Fibroblast of skin of left biceps (primary cell): ENCODE measurements at places on chromosomes 5 and 9.
A peak's percentile ranks its signal among the peaks of the same experiment; 100 is the strongest.

- DNase-seq = peak; percentile 49
These were observed 23.4 kb downstream of the PAM start for GRCh38 chr5:102778478-102778877.

DNA sequence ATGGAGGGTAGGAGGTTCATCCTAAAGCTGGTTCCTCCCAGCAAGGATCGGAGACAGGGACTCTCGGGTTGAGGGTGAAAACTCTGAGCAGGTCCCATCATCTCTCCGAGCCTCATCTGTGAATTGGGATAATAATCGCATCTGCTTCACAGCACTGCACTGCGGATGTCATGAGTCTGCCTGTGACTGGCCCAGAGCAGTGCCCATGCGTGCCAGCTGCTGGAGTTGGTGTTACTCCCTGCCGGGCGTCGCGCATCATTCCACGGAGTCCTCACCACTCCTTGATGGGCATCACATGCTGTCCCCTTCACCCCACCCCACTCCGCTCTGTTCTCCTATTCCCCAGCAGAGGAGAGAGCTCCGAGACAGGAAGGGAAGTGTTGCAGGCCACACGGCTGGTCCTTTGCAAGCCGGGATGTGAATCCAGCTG lies 35.1 kb upstream of the ORM1 start:
- no peak for DNase-seq

- no peak for DNase-seq
These were observed 9.1 kb downstream of the IL31RA start for GRCh38 chr5:55860288-55860687.

- no peak for DNase-seq
These were observed 15.2 kb downstream of the ERP44 start for GRCh38 chr9:100083448-100084127.

DNA sequence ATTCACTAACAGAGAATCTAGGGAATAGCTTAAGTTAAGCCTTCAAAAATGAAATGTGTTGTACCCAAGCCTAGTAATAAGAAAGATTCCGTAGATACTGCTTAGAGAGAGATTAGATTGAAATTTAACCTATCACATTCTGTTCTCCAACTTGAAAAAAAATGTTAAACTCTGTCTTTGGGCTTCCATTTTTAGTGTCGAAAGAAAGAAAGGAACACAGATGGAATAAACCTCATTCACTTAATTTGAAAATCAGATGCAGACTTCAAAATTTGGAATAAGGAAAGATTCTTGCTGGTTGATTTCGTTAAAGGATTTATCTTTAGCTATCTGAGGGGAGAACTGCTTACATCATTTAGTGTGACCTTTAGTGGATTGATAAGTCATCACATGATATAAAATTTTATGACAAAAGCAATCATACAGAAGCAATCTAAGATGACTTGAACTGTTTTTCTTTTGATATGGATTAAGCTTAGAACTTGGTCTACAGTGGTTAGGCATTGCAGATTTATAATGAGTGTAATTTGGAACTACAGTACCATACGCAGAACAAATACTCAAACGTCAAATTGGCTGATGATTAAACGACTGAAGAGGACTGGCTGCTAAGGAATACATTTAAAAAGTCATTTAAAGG lies 128.5 kb downstream of the GLIS3 start:
- DNase-seq = no peak

- no peak for DNase-seq
These were observed 48.9 kb downstream of the DAB2IP start for GRCh38 chr9:121700165-121700831.

DNA sequence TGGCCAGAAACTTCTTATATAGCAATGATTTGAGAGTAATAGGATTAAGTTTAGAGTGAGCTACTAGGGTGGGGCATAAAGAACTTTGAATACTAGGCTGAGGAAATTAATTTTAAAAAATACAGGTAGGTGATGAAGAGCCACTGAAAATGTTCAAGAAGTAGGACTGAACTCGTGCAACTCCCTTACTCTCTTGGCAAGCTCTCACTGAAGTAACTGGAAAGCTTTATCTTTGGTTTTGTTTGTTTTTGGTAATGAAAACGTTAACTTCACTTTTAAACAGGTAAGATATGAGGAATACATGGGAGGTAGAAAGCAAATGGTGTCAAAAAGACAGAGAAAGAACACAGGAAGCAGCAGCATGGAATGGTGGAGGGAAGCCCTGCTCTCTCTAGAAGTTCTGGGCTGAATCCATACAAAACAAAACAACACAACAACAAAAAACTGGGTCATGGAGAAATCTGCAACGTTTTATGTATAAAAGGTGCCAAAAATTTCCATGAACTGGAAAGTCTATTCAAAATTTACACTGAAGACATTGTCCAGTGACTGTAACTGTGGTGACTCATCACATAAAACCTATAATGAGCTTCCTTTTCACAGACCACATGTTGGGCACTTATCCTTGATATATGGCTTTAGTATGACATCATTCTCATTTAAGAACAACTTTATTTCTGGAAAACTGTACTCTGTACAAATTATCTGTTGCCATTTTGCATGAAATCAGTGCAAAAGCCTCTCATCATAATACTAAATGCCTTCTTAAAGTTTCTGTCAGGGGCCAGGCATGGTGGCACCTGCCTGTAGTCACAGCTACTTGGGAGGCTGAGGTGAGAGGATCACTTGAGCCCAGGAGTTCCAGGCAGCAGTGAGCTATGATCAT lies 91.2 kb upstream of the CHD1 start:
- DNase-seq = peak; percentile 69

DNA sequence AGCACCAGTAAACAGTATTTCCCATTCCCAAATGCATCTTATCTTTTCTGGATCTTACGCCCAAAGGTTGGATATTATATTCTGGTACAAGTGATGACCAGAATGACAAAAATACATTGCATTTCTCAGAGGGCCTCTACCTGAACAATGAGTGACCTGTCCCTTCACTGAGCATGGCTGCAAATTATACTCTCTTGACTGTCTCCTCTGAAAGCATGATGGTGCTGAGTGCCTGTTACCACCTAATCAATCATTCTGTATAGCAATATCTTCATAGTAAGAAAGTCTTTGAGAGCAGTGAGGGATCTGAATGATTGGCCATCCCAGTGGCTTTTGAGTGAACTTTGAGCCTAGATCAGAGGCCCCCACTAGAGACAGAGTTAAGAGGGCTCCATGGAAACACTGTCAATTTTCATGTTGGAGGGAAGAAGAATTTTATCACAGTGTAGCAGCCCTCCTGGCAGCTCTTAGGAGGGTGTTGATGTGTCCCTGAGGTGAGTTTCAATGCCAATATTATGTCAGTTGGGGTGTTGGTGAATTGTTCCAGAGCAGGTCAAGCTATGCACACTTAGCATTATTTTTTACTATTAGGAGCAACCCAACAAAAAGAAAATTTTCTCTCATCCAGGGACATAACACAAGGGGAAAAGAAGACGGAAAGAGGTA lies 171.7 kb downstream of the MARCHF11 start:
- DNase-seq = no peak

DNA sequence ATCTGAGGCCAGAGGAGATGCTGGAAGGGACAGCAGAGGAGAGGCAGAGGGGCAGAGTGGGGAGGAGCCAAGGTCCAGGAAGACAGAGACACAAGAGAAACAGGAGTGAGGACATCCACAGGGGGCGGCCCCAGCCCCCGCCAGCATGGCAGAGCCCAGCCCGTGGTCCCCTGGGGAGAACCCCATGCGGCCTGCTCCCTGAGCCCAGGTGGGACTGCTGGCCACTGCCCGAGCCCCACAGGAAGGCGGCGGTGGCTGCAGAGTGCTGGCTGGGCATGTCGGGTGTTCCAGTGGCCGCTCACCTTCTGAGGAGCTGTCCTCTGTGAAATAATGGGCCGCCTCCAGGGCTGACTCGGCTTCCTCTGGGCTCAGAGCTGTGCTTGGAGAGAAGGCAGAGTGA lies 8.9 kb upstream of the MRNIP start:
- no peak for DNase-seq

DNA sequence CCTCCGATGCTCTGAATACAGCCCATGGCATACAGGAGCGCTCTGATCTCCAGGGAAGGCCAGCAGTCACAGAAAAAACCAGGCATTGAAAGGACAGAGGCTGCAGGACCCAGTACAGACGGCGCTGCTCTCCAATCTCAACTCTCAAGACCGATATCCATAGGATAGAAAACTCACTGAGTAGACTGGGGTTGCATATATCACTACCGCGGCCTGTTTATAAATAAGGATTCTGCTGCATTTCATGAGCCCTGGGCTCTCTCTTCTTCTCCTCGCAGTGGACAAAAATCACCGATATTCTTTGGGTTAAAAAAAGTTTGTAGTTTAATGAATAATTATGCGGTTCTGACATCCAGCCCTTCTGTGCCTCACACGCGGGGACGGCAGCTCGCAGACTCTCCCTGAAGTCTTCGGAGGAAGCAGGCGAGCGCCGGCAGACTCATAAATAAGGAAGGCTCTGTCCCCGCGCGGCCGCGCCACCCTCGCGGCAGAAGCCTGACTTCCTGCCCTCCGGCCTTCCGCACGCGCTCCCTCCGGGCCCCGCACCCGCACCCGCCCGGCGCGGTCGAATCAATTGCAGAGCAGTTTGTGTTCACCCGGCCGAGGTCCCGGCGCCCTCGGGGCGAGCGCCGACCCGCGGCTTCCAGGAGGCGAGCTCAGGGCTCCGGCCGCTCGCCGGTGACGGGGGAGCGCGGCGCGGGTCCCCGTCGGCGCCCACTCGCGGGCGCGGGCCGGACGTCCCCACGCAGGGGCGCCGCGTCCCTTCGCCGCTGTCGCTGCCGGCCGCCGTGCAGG lies at the start of gene FAM78A:
Gene FAM78A (minus strand): TSS at position 417 of the 795 bp plus-strand sequence. CDS start 331 bp downstream, at position 86.
- no peak for DNase-seq

GRCh38 chr9:99012957-99013512 lies 69.3 kb downstream of the COL15A1 start:
- no peak for DNase-seq

- no peak for DNase-seq
These were observed 4.6 kb downstream of the ISL1 start for GRCh38 chr5:51387884-51388275.

DNA sequence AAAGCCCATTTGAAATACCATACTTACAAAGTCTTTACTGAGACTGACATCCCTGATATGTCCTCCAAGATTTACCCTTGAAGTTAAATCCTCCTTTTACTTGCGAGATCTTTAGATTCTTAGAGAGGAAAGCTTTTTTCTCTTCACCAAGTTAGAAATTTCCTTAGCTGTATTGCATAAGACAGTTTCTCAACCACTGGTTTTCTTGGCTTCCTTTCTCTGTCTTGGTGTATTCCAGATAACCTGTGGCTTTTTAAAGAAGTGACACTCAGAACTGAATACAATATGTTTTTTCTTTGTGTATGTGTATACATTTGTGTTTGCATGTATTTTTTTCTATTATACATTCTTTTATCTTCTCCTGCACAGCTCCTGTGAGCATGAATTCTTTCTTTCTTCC lies 65.0 kb downstream of the SNCAIP start:
- no peak for DNase-seq

GRCh38 chr5:14146725-14147124 lies 3.6 kb downstream of the TRIO start:
- no peak for DNase-seq

- DNase-seq = no peak
These were observed 67.1 kb upstream of the HSPB3 start for GRCh38 chr5:54388409-54388808.

- no peak for DNase-seq
These were observed 417.1 kb upstream of the DAP start for GRCh38 chr5:11177999-11178711.

GRCh38 chr9:87111010-87111409 lies 163.7 kb upstream of the GAS1 start:
- no peak for DNase-seq
